Stimulated activated naive CD8-positive, alpha-beta T cell treated with anti-CD3 and anti-CD28 coated beads, Interleukin-15, Interleukin-2, amounts not matched to agents 100 U/mL and 50 U/mL, for 24 hours (primary cell): ENCODE measurements at places on chromosomes 2 and 18.
A peak's percentile ranks its signal among the peaks of the same experiment; 100 is the strongest.

DNA sequence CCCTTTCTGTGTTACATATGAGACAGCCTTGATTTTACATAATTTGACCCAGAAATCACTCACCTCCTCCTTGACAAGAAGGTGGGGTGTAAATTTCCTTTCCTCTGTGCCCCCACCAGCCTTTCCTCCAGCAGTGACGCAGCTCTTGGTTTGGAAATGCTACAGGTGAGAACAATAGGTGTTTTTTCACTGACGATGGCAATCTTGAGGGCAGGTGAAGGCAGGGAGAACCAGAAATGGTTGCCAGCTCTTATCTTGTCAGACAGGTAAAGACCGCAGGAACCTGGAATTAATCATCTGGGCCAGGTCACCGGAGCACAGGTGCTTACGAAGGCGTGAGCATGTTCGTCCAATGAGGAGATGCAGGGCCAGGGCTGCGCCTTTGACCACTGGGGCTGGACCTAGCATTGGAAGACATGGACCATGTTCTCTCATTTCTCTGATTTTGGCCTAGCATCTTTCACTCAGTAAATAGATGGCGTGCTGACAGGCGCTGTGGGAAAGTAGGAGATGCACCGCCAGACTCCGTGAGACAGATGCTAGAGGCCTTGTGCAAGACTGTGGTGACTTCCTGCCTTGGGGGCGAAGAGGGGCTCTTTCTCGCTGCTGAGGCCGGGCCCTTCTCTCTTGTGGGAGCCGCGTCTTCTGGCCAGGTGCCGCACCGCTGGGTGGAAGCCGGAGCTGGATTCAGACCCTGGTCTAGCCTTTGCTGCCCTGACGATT, 4.0 kb downstream of the CIDEA start:
- DNase-seq = no peak

- DNase-seq = no peak
Measured at GRCh38 chr18:10081492-10081891, 167.7 kb downstream of the VAPA start.

DNA sequence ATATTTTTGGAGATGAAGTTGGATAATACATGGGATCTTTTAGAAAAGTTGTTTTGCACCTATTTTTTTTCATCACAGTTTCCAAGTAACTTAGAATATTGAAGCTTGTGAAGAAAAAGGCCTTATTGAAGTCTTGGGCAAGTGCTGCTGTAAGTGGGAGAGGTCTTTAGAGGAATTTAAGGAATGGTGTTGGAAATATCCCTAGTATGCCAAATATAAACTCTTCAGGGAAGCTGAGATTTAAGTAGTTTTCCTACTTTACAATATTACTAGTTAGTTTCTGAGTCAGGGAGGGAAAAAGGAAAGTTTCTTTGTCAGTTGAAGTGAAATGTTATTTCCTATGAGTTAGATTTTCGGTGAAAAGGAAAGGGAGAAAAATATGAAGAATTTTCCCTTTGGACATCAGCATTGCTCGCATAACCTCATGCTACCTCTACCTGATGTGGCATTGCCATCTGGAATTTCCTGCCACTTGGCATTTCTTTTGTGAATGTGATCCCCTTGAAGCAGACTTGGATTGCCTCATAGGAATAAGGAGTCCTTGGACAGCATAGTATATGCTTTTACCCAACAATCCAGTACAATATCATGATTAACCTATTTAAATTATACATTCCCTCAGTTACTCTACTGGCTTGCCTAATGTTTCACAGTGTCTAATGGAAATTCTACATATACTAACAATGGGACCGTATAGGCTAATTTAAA, 12.1 kb downstream of the PLEKHH2 start:
- no peak for DNase-seq

DNA sequence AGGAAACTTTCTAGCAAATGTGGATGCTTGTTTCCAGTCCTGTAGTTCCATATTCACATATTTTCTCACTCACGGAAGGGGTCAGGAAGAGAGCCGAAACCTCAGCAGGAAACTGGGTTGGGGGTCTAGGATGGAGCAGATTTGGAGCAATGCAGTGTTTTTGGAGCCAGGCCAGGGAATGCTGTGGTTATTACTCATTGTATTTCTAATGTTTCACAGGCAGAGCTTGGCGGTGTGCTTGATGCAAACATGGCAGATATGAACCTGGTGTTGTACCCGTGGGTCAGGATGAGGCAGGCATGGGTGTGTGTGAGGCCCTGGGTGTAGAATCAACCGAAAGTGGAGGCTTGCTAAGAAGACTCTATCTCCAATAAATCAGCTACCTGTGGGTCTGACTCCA, 34.6 kb upstream of the ACKR3 start:
- DNase-seq = no peak

- no peak for DNase-seq
Measured at GRCh38 chr2:181725476-181725875, 45.2 kb upstream of the NEUROD1 start.

DNA sequence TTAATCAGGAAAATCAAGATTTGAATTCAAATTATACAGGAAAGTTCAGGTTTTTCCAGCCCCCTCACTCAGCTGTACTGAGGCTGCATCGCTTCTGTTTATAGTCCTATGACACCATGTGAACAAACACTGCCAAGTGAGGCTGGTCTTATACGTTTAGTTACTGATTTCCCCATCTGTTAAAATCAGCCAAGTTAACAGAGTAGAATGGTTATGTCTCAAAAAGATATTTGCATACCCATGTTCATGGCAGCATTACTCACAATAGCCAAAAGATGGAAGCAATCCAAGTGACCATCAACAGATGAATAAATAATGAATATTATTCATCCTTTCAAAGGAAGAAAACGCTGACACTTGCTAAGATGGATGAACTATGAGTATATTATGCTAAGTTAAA, 43.8 kb downstream of the REEP1 start:
- DNase-seq = no peak

GRCh38 chr2:22282220-22282619, 1102.8 kb upstream of the KLHL29 start:
- no peak for DNase-seq

- peak; percentile 6 for DNase-seq
Measured at GRCh38 chr2:152097801-152098495, 896 bp downstream of the CACNB4 start.

GRCh38 chr2:120391911-120392665, 46.2 kb downstream of the INHBB start:
- DNase-seq = no peak

DNA sequence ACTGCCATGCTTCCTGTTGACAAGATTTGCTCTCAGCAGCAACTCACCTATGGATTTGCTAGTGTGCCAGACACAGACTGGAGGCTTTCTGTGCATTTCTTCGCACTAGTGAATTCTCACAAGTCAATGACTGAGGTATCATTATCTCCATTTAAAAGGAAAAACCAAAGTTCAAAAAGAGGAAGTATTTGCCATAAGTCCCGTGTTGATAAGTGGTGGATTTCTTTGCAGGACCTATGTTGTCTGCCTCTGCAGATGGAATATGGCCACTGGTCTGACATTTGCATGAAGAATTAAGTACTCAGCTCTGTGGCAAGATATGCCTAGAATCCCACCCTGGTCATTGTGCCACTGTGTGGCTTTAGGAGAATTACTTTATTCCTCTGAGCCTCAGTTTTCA, 299.6 kb downstream of the PAX3 start:
- no peak for DNase-seq

DNA sequence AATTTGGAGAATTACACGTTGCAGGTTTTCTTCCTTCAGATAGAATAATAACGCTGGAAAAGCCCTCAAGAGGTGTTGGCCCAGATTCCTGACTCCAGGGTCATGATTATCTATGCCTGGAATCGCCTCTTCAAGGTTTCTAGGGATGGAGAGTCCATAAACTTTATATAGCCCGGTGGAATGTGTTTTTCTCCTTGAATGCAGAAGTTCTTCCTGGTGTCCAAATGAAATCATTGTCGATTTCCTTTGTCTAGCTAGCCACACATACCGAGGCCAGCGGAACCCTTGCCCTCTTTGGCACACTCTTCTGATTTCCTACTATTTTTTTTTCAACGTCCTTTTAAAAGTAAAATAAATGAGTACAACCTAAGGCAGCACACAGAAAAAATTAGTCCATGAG, 117.8 kb downstream of the PID1 start:
- no peak for DNase-seq

- DNase-seq = no peak
Measured at GRCh38 chr18:70293166-70293565, 4.3 kb downstream of the SOCS6 start.
